ENCODE measurements at places on chromosomes 12 and 14.

DNA sequence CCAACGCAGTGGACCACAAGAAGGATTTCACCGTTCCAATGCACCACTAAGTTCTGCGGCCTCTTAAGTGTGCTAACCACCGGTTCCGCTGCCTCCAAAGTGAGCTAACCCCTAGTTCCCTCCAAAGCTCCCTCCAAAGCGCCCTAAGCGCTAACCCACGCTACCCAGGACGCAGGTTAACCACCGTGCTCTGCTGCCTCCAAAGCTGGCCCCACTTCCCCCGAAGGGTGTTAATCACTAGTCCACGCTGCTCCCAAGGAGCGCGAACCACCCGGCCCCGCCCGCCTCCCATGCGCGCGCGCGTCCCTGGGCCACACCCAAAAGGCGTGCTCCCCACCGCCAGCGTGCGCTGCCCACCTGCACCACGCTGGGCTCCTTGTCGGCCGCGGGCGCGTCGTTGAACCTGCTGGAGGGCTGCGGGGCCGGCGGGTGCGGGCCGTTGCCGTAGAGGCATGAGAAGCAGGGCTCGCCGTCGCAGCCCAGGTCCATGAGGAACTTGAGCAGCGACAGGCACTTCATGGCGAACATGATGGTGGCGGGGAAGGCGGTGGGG is 11.7 kb downstream of the FAM181A start:
- no peak for DNase-seq

DNA sequence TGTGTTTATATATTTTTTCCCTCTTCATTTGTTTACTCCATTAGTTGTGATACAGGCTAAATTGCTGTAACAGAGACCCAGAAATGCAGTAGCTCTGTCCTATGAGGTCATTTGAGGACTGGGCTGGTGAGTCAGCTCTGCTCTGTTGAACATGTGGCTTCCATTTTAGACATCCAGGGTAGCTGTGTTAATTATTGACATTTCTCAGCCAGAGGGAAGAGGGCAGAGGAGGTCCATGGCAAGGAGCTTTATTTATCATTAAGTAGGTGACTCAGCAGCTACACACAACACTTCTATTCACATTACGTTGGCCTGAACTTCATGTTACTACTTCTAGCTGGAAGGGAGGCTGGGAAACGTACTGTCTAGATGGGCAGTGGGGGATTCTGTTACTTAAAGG is 85.4 kb downstream of the PTCSC3 start:
- DNase-seq: no peak

GRCh38 chr12:100189636-100190394 is 10.8 kb upstream of the ACTR6 start:
- no peak for DNase-seq

DNA sequence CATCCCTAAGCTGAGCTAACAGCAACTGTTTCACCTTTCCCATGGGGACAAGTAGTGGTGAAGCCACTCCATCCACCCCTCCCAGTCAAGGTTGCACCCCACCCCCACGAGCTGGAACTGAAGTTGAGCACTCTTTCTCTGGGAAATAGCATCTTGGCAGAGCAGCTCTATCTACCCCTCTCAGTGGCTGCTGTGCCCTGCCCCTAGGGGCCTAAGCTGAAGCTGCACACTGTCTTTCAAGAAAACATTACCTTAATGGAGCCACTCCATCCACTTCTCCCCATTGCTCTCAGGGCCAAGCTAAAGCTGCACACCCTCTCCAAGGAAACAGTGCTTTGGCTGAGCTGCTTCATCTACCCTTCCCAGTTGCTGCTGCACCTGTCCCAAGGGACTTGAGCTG is 170.6 kb upstream of the CCDC196 start:
- no peak for DNase-seq

- DNase-seq: no peak
Measured at GRCh38 chr14:65016471-65016870, 29.8 kb downstream of the FNTB start.

DNA sequence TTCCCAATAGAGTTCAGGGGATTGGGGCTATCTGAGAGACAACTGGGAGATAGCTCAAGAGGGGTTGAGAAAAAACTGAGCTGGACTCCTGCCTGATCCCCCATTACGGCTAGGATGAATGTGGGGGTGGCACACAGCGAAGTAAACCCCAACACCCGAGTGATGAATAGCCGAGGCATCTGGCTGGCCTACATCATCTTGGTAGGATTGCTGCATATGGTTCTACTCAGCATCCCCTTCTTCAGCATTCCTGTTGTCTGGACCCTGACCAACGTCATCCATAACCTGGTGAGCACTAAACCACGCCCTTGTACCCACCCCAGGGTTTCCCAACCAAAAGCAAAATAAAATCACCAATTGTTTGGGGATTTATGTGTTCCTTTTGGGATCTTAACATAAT is 1.0 kb downstream of the ORMDL2 start:
- DNase-seq: no peak

DNA sequence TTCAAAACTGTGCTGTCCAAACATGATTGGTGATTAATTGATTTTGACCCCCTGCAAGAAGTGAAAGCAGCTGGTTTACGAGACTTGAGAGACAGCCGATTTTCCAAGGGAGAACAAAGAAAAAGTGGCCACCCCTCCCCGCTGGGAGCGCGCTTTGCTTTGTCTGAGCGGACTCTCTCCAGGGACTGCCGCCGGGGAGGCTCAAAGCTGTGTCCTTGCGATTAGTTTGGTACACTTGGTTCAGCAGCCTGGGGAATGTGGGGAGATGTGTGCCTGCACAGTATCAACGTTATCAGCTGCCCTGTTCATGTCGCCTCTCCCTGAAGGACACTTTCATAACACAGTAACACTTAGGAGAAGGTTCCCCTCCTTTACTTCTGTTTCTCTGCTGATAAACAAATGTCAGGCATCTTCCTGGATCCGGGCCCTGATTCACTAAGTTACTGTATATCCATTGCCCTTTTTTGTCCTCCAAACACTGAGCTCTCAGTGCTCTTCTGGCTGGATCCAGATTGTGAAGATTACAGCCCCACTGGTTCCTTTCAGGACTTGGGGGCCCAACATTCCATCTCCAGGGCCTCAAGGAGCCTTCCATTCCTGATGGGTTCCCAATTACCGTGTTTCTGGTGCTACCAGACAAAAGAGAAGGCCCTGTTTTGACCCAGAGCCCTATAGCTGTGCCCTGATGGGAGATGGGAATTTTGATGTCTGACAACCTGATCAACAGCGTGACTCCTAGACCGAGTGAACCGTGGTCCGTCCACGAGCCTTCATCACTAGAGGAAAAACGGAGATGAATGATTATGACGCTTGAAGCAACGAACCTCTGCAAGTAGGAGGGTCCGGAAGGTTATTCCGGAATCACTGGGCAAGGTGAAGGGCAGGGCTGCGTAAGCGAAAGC is 31.7 kb upstream of the TUBA1C start:
- peak; percentile 93 for DNase-seq

DNA sequence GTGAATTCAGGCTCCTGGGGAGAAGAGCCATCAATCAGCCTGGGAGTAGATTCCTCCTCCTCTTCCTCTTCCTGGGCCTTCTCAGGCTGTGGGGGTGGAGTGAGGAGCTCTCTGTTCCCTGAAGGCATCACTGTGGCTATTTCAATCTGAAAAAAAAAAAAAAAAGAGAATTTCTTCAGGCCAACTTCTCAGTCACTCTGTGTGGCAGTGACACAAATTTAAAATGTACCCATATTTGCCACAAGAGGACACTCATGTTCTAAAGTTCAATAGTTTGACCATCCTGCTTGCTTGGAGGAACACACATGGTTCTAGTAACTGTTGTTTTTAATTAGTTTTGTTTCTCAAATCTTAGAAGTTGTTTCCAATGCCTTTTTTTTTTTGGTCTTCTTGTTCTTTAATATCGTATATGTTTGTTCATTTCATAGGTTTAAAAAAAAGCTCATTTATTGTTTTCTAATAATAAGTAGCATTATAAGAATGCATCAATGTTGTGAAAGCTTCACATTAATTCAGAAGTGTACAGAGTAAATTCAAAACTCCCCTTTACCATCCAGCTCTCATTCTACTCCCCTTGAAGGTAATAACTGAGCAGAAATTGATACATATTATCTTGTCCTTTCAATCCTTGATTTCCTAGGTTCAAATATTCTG is 23.3 kb upstream of the CCER1 start:
- DNase-seq: peak; percentile 73

DNA sequence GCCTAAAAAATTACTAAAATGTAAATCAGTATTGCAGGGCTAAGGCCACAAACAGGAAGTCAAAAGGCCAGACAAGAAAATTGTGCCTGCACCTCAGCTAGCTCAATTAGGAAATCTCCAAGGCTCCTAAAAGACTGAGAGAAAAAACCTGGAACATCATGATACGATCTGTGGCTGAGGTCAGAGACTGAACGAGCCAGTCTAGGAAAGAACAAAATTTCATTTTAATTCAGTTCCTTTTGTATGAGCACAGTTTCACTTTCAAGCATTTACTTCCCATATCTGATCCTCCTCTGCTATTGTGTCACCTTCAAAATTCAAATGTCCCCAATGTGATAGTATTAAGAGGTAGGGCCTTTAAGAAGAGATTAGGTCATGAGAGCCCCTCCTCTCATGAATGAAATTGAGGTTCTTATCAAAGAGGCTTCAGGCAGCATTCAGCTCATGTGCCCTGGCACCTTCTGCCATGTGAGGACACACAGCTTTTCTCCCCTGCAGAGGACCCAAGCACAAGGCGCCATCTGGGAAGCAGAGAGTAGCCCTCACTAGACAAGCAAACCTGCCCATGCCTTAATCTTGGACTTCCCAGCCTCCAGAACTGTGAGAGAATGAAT is 14.8 kb downstream of the PRKAB1 start:
- DNase-seq: no peak

- DNase-seq: no peak
Measured at GRCh38 chr12:12663644-12664294, 32.2 kb downstream of the GPR19 start.

Measured in SK-N-DZ (cell line).